ENCODE measurements at places on chromosomes 16 and 17.

DNA sequence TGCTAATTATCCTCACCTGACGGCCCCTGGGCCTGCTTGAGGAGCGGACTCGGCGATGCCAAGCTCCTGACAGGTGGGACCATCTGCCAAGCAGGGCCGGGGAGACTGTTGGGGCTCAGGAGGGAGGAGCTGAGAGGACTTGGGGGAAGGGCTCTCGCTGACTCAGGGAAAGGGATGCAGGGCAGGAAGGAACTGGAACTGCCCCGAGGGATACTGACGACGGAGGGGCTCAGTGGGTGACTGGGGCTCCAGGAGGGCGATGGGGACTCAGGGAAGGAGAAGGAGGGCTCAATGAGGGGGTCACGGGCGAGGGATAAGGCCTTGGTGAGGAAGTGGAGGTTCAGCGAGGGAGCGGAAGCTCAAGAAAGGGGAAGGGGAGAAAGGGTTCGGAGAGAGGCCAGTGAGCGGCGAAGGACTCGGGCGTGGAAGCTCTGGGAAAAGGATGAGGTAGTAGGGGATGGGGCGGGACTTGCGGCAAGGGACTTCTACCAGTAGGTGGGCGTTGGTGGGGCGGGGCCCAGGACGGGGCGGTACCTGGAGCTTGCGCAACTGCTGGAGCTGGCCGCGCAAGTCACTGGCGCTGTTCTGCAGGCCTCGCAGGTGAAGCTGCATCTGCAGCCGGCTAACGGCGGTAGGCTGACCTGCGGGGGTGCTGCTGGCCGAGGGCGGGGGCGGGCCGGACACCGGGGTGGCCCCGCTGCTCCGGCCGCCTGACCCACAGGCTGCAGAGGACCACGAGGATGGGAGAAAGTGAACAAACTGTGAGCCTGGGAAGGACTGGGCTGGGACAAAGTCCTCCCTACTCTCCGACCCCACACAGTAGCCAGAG, 46.5 kb downstream of the SRCIN1 start:
- peak; percentile 92 for DNase-seq

DNA sequence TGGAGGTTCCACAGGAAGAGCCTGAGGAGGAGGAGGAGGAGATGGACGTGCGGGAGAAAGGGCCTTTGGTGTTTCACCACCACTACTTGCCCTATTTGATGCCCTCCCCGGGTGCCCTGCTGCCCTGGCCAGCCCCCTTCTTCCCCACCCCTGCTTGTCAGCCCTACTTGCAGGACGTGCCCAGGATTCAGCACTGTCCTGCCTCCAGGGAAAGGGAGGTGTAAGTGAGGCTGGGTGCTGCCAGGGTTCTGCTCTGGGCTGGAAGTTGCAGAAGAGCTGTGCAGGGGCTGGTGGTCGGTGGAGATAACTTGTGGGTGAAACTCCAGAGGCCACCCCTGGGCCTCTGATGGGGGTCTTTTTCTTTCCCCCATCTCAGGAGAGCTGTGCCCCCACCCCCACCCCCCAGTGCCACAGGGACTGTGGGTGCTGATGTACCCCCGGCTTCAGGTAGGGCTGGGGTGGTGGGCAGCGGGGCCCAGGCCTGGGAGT, 3.0 kb downstream of the PRR29 start:
- DNase-seq: no peak

GRCh38 chr17:28693869-28694268, 17.8 kb downstream of the PROCA1 start:
- no peak for DNase-seq

DNA sequence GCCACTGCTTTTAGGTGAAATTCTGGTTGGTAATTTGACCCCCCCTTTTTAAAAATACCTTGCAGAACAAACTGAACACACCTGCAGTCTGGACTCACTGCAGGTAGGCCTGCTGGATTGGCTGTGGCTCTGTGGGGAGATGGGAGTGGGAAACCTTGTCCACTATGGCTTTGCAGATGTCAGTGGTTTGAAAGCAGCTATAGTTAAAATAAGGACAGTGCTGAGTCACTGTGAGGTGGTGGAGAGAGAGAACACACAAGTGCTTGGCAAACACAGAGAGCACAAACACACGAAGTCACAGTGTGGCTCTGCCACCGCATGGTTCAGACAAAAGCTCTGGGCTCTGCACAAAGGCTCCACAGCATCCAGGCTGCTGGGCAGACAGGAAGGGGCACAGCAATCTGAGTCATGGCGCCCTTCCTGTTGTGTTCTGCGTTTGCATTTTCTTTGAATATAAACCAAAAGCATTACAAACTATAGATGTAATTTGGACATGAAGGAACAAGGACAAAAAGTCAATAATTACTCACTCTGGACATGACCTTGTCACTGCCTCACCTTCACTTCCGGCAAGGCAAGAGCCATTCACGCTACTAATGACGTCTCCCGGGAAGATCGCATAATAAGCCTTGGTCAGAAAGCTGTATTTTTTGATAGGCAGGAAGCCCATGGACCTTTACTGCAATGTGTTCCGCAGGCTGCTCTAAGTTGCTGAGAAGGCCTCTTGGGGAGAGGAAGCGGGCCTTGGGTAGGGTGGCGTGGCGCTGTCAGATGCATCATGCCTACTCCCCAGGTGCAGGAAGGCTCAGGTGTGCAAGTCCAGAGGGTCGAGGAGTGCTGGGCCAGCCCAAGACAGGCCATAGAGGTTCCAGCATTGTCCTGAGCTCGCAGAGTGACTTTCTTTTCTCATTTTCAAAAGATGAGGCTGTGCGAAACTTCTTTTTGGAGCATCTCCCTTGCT, 60.1 kb upstream of the MED9 start:
- no peak for DNase-seq

DNA sequence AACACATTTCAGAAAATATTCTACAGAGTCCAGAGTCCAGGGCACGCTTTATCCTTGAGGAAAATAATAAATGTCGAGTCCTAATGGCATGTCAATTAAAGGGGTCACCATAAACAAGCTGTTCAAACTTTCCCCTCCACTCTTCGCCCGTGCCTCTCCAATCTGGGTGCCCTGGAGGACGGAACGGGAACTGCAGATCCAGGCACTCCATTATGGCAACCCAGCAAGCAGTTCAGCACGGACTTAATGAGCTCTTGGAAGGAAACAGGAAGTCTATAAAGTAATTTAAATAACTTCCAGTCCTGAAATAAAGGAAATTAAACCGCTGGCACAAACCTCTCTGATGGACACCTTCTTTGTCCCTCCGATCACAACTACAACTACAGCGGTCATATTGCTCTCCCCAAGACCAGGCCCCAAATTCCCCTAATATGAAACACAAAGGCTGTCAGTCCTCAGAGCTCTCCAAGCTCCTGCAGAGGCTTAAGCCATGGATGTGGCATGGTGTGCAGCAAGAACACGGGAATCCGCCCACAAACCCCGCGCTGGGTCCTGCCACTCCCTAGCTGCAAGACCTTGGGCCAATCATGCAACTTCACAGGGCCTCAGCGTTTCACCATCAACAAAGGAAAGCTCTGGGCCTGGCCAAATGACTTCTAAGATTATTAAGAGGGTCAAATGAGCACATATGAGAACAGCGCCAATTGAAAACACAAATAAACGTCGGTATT, 52.6 kb downstream of the ZFHX3 start:
- no peak for DNase-seq

- DNase-seq: no peak
These were observed 21.2 kb downstream of the SREBF1 start for GRCh38 chr17:17815436-17816200.
